GF-D8 (cell line): ENCODE measurements at places on chromosomes 11 and 22.

- DNase-seq: no peak
Measured at GRCh38 chr22:38861170-38861876, 10.7 kb downstream of the CBX6 start.

- no peak for DNase-seq
Measured at GRCh38 chr22:42412744-42413333, 19.4 kb downstream of the NFAM1 start.

DNA sequence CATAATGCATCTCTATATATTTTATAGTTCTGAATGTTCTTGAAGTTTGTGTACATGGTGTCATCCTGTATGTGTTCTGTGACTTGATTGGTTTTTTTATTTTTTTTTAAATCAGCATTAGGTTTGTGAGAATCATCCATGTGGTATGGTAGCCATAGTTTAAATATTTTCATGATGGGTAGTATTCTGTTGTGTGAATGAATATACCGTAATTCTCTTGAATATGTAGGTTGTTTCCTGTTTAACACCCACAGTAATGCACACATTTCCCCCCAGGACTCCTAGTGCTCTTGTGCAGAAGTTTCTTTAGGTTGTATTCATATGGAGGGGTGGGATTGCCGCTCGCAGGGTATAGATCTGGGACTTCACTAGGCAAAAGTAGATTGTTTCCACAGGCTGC, 2.0 kb downstream of the PACS1 start:
- DNase-seq: no peak

DNA sequence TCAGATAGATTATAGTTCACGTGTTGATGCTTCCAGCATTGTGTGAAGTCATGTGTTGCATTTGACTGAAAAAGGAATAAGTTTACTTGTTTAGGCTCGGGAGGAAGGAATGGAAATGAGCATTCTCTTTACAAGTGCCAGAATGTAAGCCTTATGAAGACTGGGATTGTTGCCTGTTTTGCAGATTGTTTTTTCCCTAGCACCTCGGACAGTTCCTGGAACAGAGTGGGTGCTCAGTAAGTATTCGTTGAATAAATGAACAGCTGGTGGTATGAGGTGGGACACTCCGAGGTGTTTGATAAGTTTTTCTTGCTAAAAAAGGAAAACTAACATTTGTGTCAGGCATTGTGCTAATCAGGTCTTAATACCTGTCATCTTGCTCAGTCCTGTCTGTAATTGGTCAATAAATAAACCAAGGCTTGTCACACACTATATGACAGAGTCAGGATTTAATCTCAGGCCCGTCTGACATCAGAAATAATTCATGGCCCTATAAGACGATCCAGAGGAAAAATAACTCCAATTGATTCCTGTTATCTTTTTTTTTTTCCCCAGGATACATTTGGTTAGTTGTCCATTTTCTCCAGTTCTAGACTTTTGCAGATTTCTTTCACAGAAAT, 304.7 kb downstream of the NELL1 start:
- no peak for DNase-seq

GRCh38 chr11:2825261-2825888, 60.2 kb downstream of the CDKN1C start:
- DNase-seq: no peak

- DNase-seq: no peak
Measured at GRCh38 chr11:83287631-83288030, 1.5 kb upstream of the CCDC90B start.

DNA sequence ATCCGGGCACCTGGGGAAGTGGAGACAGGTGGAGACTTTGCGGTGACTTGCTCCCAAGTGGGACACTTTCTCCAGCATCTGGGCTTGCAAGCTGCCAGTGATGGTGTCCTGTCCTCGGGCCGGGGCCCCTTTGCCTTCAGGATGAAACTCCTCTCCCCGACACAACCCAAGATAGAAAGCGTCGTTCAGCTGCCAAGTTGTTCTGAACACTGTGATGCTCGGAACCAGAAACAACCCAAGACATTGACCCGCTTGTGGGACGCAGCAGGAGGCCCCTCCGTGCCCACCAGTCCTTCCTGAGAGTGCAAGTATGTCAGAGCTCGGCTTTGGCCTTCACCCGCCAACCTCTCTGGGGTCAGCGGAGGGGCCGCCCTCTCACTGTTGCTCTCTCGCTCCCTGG, 31.3 kb downstream of the LINC01488 start:
- DNase-seq: no peak

DNA sequence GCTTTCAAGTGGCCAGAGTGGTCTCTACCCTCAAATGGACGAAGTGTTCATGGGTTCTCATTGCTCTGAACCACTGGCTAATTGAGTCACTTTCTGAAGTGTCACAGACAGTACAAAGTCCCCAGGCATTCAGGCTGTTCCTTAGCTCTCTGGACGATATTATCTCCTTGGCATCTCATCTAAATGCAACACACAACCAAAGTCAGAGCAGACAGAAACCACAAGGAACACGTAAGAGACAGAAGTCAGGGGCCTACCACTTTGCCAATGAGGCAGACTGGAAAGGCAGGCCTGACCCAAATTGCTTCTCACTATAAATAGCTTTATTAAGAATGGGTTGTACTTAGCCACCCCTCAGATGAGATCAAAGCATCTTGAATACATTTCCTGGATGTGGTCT, 29.0 kb upstream of the LDLRAD3 start:
- DNase-seq: no peak
